Aorta (tissue), 5 donors: ENCODE measurements at places on chromosomes 7 and 10. TPM values are rescaled to one million over a fixed set of nuclear protein-coding genes. Genes with fewer than 3 reads are reported as not detected.

The SH2D4B gene
- 0.27 TPM for total RNA-seq

GRCh38 chr10:13236638-13237037, 2.5 kb upstream of the UCMA start:
- DNase-seq, result no peak

- no peak for DNase-seq
These were observed 23.1 kb upstream of the MACC1 start for GRCh38 chr7:20240080-20240926.

DNA sequence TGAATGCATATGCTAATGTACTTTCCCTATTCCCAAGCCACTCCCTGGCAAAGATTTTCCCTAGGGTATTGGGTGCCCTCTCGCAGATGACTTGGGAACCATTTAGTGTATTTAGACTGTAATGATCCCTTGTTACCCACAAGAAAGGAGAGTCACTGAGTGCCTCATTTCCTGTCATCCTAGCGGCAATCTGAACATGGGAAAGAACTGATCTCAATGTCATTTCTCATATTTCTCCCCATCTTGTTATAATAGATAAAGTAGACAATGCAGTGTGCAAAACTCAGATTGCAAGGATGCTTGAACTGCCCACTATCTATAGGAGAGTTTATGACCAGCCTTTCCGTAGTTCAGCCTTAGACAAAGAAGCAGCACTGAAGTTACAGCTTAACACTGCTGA, 123.3 kb downstream of the MICU1 start:
- DNase-seq, result no peak

DNA sequence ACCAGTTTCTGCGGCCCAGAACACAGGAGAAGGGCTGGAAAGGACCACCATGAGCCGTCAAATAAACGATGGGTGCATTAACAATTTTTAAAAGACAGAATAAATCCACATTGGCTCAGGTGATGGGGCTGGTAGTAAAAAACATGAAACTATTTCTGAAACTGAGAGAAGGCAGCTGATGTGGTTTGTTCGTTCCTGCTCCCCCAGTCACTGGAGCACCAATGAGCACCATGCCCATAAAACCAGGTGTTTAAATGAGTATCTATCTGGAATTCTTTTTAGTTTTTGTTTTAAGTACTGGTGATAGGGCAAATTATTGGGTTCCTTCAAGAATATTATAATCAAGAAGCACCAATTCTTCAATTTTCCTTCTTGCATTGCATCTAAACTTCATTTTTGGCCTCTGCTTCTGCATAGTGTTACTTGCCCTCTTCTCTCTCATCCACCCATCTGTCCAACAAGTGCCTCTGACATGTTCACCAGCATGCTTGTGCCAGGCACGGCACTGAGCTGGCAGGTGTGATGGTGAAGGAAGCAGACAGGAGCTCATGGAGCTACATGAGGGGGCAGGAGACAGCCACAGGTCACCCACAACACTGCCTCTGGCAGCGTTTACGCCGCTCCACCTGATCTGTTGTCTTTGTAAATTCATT, 65.5 kb downstream of the LARP4B start:
- DNase-seq, result no peak

The PRPS1L1 gene
- not detected for total RNA-seq
